ENCODE measurements at places on chromosomes 2 and 18.

DNA sequence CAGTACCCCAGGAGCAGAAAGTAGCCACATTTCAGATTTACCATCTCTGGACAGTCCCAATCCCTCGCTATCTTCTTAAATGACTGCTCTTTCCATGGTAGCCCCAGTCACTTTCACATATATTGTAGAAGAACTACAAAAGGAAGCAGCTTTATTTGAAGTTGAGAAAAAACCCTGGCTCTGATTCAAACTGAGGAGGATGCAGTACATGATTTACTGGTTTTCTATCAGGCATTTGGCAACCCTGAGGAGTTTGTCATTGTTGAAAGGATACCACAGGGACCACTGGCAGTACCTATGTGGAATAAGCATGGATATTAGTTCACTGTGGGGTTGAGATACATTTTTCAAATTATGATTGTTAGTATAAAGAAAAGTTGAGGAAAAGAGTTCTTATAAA, 640.9 kb upstream of the SETBP1 start:
- no peak for DNase-seq

DNA sequence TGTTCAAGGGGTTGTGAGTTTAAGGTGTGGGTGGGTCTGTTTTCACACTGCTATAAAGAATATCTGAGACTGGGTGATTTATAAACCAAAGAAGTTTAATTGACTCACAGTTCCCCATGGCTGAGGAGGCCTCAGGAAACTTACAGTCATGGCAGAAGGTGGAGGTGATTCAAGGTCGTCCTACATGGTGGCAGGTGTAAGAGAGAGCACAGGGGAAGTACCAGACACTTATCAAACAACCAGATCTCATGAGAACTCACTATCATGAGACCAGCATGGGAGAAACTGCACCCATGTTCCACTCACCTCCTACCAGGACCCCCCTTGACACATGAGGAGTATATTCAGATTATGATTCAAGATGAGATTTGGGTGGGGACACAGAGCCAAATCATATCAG, 38.0 kb downstream of the RHBDD1 start:
- no peak for DNase-seq

GRCh38 chr18:68447286-68447685, 267.6 kb downstream of the TMX3 start:
- DNase-seq: no peak

- DNase-seq: no peak
Measured at GRCh38 chr2:157480182-157480961, 36.5 kb upstream of the CYTIP start.

DNA sequence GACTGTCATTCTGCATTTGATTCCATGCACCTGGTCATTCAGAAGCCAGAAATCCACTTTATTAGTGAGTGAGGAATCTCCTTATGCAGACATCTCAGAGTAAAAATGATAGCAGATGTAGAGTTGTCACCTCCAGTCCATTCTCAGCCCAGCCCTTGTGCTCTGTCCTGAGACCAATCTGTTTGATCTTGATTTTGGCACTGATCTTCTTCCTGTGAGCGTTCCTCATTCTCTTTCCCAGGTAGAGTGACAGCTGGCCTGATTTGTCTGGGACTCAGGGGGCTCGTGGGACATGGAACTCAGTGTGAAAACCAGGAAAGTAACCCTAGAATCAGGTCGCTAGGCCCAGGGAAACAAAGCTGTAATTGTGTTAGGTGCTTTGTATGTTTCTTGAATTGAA, 8.9 kb downstream of the ARHGAP25 start:
- DNase-seq: no peak

DNA sequence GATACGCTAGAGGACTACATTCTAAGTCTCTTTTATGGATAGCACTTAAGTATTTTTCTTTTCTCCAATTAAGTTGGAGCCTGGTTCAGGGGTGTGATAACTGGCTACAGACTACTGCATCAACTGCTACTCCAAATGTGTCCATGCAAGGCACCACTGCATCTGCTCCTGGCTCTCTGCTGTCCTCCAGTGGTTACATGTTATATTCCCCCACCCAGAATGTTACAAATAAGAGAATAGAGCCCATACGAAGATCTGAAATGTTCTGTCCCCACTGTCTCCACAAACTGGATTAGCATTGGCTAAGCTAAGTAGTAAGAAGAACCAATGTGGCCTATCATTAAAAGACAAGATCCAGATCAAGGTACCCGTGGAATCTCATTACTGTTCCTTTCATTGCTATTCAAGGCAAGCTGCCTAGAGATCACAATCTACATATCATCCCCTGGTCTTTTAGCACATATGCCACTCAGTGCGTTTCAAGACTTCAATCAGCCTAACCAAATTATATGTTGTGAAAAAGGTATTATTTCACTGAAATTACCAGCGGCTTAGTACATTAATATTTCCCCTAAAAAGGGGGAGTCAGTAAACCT, 308.3 kb upstream of the SLC8A1 start:
- peak; percentile 6 for DNase-seq

DNA sequence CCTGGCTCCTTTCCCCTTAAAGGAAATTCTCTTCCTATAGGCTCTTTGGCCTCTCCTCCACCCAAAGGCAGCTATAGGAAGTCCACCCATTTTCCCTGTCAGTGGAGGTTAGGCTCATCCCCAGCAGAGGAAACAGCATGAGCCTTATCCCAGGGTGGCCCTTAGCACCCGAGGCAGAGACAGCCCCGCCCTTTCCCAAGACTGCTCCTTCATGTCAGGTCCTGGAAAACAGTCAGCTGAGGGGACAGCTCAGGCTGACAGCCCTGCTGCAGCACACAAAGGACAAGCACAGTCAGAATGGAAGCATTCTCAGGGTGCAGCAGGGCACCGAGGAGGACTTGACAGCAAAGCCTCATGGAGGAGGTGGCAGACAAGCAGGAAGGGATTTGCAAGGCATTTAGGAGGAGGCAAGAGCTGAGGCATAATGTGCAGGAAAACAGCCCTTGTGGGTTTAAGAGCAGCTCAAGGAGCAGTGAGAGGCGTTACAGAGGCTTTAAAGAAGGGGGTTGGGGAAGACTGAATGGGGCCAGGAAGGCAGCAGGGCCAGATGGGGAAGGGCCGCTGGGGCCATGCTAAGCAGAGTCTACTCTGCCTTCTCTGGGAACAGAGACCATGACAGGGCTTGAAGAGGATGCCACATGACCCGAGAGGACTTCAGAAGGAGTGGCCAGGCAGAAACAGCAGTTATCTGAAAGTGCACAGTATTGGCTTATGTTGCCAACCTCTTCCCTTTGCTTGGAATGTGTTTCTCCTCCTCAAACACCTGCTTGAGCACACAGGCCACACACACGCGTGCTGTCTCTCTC, 216.6 kb downstream of the SH3BP4 start:
- DNase-seq: no peak

GRCh38 chr2:28252311-28252710, 140.3 kb upstream of the FOSL2 start:
- no peak for DNase-seq

DNA sequence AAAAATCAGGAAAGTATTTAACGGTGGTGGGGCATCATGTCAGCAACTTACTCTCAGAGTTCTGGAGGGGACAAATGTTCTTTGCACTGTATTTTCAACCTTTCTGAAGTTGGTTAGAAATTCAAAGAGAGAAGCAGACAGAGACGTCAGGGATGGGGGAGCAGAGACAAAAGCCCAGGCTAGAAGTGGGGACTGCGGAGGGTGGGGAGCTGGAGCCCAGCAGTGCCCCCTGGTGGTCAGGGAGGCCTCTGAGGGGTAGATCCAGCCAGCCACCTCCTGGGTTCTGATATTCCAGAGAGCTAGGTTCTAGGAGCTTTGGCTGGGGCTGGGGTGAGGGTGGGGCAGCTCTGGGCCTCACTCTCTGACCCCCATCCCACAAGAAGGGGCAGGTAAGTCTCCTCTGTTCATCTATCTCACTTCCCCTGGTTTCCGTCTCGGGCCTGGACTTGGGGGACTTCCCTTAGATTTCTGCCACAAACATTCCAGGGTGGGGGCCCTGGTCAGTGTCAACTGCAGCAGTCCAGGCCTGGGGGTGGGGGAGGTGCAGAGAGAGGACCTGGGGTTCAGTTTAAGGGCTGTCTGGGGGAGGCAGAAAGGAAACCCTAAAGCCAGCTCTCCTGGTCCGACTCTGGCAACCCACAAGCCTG, 8.9 kb downstream of the TNS1 start:
- DNase-seq: no peak

DNA sequence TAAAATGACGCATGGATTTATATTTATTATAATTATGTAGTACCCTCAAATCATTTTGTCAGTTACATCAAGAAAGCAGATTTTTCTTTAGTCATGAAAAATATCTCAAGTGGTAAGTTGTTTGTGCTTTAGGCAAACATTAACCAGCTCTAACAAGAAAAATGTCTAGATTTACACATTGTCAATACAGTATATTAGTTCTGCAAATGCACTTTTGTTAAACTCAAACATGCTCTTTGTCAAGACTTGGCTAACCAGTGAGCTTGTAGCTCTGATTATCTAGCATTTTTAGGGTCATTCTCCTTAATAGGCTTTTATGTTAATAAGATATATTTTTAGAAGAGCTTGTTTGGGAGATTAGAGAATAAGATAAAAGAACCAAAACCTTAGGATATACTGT, 32.7 kb downstream of the SCRN3 start:
- no peak for DNase-seq

GRCh38 chr2:173998386-173998785, 33.2 kb upstream of the SP3 start:
- DNase-seq: no peak

DNA sequence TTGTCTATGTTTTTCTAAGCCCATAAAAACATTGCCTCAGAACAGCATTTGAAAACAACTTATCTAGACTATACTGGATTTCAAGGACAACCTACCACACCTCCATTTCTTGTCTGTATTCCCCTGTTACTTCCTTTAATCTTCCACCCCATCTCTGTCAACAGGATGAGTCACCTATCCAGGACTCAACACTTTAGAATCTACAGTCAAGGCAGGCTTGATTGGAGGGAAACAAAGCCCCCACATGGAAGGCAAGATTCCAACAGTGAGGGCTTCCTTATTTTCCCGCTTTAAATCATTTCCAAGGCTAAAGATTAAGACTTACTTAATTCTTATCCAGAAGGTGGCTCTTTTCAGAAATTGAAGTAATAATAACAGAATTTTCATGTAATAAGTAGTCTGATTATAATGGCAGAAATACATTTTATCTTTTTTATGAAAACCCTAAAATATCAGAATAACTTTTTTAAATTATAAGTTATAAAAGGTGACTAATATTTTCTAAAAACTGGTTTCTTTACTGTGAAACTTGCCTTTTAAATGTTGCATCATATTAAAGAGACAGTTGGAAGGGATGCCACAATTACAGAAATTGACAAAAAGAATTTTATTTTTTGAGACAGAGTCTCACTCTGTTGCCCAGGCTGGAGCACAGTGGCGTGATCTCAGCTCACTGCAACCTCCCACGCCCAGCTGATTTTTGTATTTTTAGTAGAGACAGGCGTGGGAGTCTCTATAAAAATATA, 138.7 kb upstream of the CCDC150 start:
- no peak for DNase-seq

GRCh38 chr18:54769526-54770464, 58.5 kb upstream of the RAB27B start:
- DNase-seq: no peak

DNA sequence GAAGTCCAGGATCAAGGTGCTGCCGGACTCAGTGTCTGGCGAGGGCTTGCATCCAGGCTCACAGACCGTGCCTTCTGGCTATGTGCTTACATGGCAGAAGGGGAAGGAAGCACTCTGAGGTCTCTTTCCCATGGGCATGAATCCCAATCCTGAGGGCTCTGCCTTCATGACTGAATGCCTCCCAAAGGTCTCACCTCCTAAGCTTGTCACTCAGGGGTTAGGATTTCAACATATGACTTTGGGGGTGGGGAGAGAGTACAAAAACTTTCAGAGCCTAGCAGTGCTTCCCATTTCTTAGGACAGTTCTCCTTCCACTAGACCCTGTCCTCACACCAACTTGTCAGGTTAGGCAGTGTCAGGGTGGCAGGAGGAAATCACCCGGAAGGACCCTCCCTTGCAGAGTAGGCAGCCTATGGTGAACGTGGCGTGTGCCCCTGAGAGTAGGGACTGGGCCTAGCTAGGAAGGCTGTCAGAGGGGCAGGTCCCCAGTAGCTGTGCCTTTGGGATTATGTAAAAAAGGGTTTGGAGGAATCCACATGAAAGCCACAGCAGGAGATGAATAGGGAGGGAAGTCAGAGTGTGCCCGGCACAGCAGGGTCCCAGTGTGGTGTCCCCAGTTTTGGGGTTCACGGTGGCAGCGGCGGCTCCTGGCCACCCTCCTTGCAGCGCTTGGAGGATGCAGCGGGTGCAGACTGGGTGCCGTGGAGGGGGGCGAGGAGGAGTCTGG, 233.3 kb downstream of the LDLRAD4 start:
- DNase-seq: no peak

DNA sequence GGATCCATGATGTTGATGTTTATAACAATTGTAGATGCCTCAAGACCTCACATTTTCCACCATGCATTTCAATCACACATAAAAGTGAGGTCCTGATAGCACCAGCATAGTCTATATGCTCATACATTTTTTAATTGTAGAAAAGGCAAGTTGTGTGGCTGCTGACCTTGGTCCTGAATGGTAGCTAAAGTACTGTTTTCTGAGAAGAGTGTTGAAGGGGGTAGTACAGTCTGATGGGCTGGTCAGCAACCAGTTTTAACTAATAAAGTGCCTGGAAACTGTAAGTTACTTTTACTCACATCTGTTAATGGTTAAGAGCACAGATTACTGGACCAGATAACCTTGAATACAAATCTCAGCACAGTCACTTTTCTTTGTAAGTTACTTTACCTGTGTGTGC, 15.9 kb downstream of the ZNF638 start:
- DNase-seq: no peak

DNA sequence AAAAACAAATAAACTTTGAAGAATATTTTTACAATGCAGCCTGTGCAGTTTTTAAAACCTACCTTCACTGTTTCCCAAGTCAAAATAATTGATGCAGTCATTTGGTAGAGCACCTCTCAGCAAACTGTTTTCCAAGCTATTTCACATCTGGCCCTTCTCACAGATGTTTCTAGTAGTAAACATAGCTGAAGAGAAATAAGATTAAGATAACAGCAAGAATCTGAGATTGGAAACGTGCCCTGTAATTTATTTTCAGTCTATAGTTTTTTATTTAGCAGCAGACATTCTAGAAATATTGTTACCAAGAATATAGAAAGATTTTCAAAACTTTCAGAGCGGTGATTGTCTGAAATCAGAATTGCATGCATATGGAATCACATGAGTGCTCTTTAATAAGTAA, 440.2 kb downstream of the TRIB2 start:
- DNase-seq: no peak

DNA sequence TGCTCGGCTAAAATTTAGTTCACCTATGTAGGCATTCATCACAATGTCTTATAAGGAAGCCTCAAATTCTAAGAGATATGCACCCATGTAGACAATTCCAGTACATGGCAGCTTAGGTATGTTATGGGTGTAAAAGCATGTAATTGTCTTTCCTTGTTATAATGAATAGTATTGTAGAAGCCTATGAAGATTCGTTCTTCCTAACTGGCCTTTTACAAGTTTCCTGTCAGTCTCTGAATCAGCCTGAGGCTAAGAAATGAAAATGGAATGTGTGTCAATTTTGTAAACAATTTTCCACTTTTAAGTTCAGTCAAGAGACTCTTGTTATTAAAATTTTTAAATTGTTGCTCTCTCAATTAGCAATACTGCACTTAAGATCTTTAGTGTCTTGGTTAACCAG, 189.9 kb upstream of the GALNT5 start:
- no peak for DNase-seq

Data from smooth muscle cell of the brain vasculature (primary cell).